ENCODE measurements at places on chromosomes 2 and 18. TPM values are rescaled to one million over a fixed set of nuclear protein-coding genes. Genes with fewer than 3 reads are reported as not detected.

IL1B gene
- total RNA-seq: 5.5 TPM

GCFC2 gene
- 38.5 TPM for total RNA-seq

CNNM4 gene
- 6.3 TPM for total RNA-seq

VWA3B gene
- not detected for total RNA-seq

ALK gene
- not detected for total RNA-seq

MPP4 gene
- not detected for total RNA-seq

RHOB gene
- 28.1 TPM for total RNA-seq

PAIP2B gene
- total RNA-seq: 1.8 TPM

IHH gene
- not detected for total RNA-seq

SP110 gene
- 11.9 TPM for total RNA-seq

CFAP65 gene
- total RNA-seq: not detected

SKOR2 gene
- total RNA-seq: not detected

VRK2 gene
- 44.6 TPM for total RNA-seq

CCDC85A gene
- total RNA-seq: 0.20 TPM

FHOD3 gene
- 5.3 TPM for total RNA-seq

TM4SF20 gene
- not detected for total RNA-seq

LRRC30 gene
- not detected for total RNA-seq

PRKCE gene
- 12.1 TPM for total RNA-seq

NRP2 gene
- 10.3 TPM for total RNA-seq
